ENCODE measurements at places on chromosomes 13 and 19. TPM values are rescaled to one million over a fixed set of nuclear protein-coding genes. Genes with fewer than 3 reads are reported as not detected.

DNA sequence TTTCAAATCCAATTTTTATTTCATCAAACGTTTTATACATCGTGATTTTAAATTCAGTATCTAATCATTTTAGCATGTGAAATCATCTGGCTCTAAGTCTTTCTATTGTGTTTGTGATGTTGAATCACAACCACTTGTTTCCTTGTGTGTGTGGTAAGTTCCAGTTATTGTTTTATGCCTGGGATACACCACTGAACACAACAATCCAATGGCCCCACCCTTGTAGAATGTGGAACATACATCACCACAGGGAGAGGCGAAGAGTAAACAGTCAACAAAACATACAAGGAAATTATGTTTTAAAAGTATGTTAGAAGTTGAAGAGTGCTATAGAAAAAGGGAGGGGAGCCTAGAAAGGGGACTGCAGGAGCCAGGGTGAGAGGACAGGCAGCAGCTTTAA, 100.5 kb downstream of the EPSTI1 start:
- H3K4me3 ChIP-seq, result no peak overlapping the region
- H3K27ac ChIP-seq, result no peak overlapping the region
- no peak for DNase-seq
- H3K4me1 ChIP-seq, result peaks cover 5% of the 10 kb centered on the region

DNA sequence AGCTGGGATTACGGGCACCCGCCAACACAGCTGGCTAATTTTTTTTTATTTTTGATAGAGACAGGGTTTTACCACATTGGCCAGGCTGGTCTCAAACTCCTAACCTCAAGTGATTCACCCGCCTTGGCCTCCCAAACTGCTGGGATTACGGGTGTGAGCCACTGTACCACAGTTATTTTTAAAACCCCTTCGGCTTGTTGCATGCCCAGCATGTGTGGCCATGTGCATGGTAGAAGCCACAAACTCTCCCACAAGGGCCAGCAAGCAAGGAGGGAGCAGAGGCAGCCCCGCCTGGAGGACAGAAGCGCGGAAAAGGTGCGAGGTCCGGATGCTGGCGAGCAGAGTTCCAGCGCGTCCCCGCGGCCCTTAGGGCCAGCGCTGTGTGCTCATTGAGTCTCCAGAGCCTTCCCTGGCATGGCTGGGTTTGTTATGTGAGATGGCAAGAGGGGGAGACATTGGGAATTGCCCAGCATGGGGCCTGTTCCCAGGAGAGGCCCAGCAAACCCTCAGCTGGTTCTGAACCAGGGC, 12.9 kb downstream of the THOP1 start:
- no peak overlapping the region for H3K4me3 ChIP-seq
- no peaks in the 10 kb centered on the region for H3K27me3 ChIP-seq
- no peaks in the 10 kb centered on the region for H3K4me1 ChIP-seq
- no peak overlapping the region for H3K27ac ChIP-seq
- no peaks in the 10 kb centered on the region for H3K36me3 ChIP-seq
- DNase-seq, result no peak

GRCh38 chr19:27740396-27740795, 1472.6 kb downstream of the UQCRFS1 start:
- no peaks in the 10 kb centered on the region for H3K36me3 ChIP-seq
- no peak for DNase-seq
- H3K27ac ChIP-seq, result no peak overlapping the region
- no peak overlapping the region for H3K4me3 ChIP-seq
- no peaks in the 10 kb centered on the region for H3K4me1 ChIP-seq

- no peak overlapping the region for H3K27ac ChIP-seq
- no peaks in the 10 kb centered on the region for H3K27me3 ChIP-seq
- no peak overlapping the region for H3K4me3 ChIP-seq
- no peaks in the 10 kb centered on the region for H3K36me3 ChIP-seq
- DNase-seq, result no peak
- H3K4me1 ChIP-seq, result peaks cover 14% of the 10 kb centered on the region
Measured at GRCh38 chr13:67303661-67304333, 73.7 kb upstream of the PCDH9 start.

The ZNF350 gene
- 12.4 TPM for total RNA-seq

All from PC-9 (cell line).